ENCODE measurements at places on chromosomes 3 and 15.

DNA sequence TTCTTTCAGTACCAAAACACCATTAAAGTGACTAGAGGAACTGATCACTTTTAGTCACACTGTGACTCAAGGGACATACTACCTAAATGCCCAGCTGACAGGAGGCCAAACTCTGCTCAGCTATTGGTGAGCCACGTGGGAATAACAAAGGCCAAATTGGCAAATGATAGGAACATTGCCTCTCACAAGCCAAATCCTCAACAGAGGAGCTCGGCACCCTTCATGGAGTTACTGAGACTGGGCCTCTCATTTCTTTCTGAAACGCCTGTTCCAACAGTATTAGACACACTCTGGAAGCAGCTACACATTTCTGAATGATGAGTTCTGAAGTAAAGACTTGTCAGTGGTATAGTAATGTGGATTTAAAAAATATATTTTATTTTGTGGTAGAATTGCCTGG, 166.0 kb upstream of the COL8A1 start:
- no peak for DNase-seq

DNA sequence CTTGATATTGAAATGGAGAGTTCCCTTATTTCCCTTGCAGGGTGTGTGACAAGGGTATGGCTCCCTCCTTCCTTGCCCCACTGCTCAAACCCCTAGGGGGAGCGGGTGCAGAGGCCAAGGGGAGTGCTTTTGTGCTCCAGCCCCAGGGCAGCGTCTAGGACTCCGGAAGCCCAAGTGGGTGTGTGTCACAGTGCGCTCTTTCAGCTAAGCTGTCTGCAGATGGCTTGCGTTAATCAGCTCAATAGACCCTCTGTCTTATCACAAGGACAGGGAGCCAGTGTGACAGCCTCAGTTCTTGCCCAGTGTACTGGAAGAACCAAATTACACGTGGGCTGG, 523.6 kb upstream of the LMCD1 start:
- no peak for DNase-seq

DNA sequence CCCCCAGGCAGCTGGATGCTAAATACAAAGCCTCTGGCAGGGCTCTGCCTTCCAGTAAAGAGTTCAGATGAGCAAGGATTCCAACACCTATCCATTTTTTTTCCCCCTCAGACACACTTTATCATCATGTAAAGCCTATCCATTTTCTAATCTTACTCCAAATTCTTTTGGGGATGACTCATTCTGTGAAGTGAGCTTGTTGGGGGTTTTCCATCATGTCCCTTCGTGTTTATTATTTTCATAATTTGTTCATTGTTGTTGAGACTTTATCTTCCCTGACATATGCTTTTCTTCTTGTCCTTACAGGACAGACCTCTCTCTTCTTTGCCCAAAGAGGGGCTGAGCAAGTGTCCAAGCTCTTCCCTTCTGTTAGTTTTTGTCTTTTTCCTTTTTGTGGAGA, 34.7 kb upstream of the SH3BP5 start:
- no peak for DNase-seq

DNA sequence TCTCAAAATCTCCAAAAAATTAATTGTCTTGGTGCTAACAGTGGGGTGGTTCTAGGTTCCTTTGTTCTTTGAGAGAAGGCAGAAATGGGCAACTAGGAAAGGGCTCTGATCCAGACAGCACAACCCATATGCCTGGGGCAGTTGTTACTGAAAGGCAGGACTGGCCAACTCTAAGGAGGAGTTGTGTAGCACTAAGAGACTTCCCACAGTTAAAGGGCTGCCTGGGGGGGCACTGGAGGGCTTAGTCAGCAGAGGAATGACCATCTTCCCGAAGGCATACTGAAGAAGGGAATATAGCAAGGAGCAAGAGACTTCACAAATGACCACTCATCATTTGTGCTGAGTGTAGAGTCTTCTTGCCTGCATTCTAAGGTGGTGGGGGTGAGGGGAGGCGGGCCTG, 15.8 kb downstream of the ILDR1 start:
- DNase-seq, result no peak

DNA sequence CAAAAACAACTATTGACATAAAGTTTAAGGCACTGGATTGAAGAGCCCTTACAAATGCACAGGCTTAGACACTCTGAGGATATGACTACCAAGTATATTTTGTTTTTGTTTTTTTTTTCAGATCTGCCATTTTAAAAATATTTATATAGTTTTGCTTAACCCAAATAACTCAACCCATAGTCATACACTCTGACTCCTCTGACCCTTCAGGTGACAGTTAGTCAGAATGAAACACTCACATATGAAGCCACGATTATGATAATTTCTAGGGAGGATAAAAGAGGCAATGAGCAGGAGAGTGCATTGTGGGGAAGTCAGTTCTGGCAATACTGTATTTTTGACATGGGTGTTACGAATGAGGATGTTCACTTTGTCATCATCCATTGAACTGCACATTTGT, 774.7 kb downstream of the MECOM start:
- no peak for DNase-seq

- DNase-seq, result no peak
Observed at GRCh38 chr15:63238796-63239195, 38.6 kb upstream of the APH1B start.

GRCh38 chr3:124791639-124792151, 61.4 kb downstream of the UMPS start:
- no peak for DNase-seq

- no peak for DNase-seq
Observed at GRCh38 chr3:45545476-45545875, 49.1 kb upstream of the LIMD1 start.

DNA sequence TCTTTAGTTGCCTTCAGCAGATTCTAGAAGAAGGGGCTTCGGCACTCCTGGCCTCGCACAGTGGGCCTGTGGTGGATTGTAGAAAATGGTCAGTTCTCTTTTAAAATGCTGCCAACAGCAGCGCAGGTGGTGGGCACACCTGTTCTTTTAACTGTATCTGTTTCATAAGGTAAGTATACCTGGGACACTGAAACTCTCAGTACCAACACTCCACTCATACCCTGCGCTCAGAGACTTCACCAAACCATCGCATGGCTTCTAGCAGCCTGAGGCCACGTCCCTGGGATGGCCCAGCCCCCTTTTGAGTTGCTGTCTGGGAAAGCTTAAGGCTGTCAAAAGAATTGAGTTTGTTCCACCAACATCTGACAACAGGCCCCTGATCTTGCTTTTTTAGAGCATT, 56.7 kb upstream of the MCF2L2 start:
- DNase-seq, result no peak
